ENCODE measurements at places on chromosomes 12 and 14. TPM values are rescaled to one million over a fixed set of nuclear protein-coding genes. Genes with fewer than 3 reads are reported as not detected.

GRCh38 chr14:96681829-96682228 lies 115.4 kb upstream of the VRK1 start:
- H3K4me1 ChIP-seq, result no peaks in the 10 kb centered on the region
- no peak for DNase-seq
- H3K27ac ChIP-seq, result no peak overlapping the region
- H3K36me3 ChIP-seq, result no peaks in the 10 kb centered on the region
- no peak overlapping the region for H3K4me3 ChIP-seq

DNA sequence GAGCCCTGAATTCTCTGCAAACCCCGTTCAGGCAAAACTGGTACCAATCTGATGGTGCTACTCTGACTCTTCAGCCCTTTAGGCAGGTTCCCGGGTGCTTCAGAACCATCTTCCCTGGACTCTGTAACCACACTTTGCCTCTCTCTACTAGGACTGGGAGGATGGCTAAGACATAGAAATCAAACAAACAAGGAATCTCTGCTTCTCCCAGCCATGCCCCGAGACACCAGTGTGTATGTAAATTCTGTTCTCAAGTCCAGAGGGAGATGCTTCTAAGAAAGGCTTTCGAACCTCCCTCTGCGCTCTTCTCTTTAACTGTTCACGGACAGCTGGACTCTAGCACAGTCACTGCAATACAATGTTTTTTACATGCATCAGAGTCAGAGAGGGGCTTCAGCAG lies 1.9 kb upstream of the KCNK10 start:
- no peak overlapping the region for H3K4me3 ChIP-seq
- H3K36me3 ChIP-seq, result no peaks in the 10 kb centered on the region
- DNase-seq, result no peak
- peaks cover 10% of the 10 kb centered on the region for H3K4me1 ChIP-seq
- H3K27ac ChIP-seq, result no peak overlapping the region

DNA sequence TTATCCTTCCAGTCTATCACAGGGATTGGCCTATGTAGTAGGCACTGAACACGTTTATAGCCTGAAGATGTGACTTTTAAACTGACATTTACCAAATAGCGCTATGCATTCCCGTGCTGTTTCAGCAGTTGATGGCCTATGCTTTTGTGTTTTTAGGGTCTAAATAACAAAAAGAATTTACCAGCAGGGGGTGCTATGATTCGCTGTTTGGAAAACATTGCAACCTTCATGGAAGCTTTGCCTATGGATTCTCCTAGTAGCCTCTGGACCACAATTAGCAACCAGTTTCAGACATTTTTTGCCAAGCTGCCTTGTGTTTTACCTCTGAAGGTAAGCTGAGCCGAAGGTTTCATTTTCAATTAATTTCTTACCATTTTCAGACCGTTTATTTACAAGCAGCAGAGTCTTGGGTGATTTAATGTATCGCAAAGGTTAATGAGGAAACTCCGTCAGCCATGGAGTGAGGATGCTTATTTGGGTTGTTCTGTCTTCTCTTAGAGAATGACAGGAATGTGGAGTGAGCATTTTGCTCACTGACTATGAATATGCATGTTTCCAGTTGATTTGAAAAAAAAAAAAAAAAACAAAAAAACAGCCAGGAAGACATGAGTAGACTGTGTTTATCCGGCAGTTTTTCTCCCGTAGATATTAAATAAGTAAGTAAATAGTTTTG lies 133.1 kb downstream of the PRIMA1 start:
- no peaks in the 10 kb centered on the region for H3K27me3 ChIP-seq
- no peak overlapping the region for H3K4me3 ChIP-seq
- no peaks in the 10 kb centered on the region for H3K4me1 ChIP-seq
- no peak overlapping the region for H3K27ac ChIP-seq

The HOTAIR gene
- 0.32 TPM for total RNA-seq

The CLEC4C gene
- not detected for total RNA-seq

DNA sequence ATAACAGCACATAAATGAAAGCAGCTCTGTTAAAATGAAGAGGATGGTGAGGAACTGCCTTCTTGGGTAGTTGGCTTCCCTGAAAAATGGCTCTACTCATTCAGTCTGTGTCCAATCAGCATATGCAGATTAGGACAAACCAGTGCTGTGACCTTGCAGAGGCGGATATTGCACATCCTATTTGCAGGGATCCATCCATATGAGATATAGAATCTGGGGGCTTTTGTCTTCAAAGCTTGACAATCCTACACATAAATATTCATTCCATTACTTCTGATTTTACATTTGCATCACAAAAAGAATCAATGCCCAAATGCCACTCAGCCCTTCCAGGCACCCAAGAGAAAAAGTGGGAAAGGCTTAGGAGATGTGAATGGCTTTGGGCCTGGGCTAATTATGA lies 383.7 kb downstream of the EMP1 start:
- no peaks in the 10 kb centered on the region for H3K4me1 ChIP-seq
- H3K4me3 ChIP-seq, result no peak overlapping the region
- H3K36me3 ChIP-seq, result no peaks in the 10 kb centered on the region
- no peak for DNase-seq

The TRIAP1 gene
- 43.8 TPM for total RNA-seq

DNA sequence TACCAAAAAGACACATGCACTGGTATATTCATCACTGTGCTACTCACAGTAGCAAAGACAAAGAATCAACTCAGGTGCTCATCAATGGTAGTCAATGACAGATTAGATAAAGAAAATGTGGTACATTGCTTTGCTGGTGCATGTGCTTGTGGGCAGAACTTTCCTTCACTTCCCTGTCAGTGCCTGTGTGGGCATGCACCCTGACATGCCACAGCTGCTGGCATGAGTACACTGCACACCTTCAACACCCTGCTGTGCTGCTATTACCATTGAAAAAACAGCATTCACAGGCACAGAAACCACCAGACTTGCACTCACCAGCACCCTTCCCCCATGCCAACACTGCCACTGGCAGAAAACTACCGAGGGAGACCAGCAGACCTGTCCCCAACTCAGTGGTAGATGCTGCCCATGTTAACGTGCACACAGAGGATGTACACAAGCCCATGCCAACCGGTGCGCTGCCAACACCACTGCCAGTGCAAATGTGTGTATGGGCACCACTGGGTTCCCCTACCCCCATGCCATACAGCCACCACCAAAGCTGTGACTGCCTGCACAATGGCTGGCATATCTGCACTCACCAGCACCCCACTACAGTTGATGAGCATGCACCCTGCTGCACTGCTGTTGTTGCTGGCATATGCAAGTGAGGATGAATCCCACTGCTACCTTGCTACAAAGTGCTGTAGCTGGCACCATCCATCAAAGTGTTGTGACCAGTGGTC lies 57.4 kb downstream of the APOBEC1 start:
- H3K4me3 ChIP-seq, result no peak overlapping the region
- DNase-seq, result no peak
- H3K27ac ChIP-seq, result no peak overlapping the region
- H3K27me3 ChIP-seq, result no peaks in the 10 kb centered on the region
- H3K4me1 ChIP-seq, result no peaks in the 10 kb centered on the region

DNA sequence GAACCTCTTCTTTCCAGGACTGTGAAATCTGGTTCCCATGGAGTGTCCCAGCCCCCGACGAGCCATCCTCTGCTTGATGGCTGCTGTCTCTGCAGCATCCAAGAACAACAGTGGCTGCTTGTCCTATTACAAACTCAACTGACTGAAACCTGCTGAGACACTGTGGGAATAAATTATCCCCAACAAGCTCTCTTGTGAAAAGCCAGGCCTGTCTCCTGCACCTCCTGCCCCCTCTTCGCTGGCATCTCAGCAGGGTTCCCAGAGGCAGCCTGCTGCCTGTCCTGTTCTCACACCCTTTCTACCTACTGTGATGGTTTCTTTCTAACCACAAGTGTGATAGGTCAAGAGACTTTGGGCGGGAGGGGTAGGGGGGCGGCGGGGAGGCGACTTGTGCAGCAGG lies 180.2 kb downstream of the TSPAN9 start:
- no peaks in the 10 kb centered on the region for H3K27me3 ChIP-seq
- no peak for DNase-seq
- H3K27ac ChIP-seq, result no peak overlapping the region
- H3K4me3 ChIP-seq, result no peak overlapping the region
- H3K36me3 ChIP-seq, result no peaks in the 10 kb centered on the region
